Left cardiac atrium (tissue), 4 donors: ENCODE measurements at places on chromosomes 7 and 10.
A peak's percentile ranks its signal among the peaks of the same experiment; 100 is the strongest.

- no peak for DNase-seq
Observed at GRCh38 chr10:108203905-108204527, 1039.5 kb upstream of the SORCS1 start.

DNA sequence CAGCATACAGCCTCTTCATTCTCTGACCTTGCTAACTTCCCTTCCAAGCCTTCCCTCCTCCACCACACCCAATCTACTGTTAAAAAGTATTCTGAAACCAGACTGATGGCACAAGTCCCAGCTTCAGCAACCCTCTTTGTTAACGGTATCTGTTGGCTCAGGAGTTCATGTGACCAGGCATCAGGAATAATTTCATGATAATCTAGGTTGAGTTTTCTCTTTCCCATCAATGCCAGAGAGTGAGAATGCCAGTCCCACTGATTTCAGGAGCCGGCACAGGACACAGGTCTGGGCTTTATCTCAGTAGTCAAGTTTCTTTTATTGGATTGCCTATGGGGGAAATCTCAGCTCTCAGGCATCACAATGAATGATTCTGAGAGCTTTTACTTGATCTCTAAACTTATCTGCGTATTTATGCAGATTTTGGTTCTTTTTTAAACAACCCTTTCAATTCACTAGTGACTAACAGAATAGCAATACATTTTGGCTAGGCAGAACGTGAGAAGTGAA, 231.0 kb upstream of the LYZL1 start:
- DNase-seq = peak; percentile 44

- DNase-seq = no peak
Observed at GRCh38 chr7:45404622-45405021, 169.5 kb upstream of the ADCY1 start.

GRCh38 chr7:146635205-146636032, 518.8 kb downstream of the CNTNAP2 start:
- no peak for DNase-seq

DNA sequence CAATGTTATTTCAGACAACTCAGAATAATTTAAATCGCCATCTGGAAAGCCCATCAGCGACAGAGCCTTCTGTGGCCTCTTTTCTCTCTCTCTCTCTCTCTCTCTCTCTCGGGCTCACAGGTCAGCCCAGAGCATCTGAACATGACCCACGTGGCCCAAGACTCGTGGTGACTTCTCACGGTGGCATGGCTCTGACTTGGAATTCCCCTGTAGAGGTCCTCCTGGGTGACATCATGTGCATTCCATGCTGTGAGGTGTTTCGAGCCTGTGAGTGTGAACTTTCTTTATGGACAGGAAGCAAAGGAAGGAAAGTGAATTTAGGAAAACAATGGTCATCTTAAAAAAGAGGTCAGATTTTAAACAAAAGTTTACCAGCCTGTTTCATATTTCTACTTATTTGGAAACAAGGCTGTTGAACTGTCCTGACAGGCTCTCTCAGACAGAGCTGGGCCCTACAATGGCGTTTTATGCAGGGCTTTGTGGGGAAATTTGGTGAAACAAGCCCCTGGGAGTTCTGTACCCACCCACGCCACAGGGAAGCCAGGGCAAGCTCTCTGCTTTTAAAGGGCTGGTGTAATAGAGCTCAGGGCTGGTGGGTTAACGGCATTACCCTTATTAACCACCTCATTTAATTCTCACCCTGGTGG, 359.7 kb upstream of the ZNF32 start:
- no peak for DNase-seq

GRCh38 chr7:55567571-55567970, 4.7 kb downstream of the VOPP1 start:
- no peak for DNase-seq

- DNase-seq = no peak
Observed at GRCh38 chr10:17227367-17228090, 512 bp upstream of the VIM start.

- no peak for DNase-seq
Observed at GRCh38 chr7:92135052-92135889, 994 bp upstream of the CYP51A1 start.

- DNase-seq = no peak
Observed at GRCh38 chr7:88003581-88003980, 69.5 kb downstream of the ADAM22 start.

DNA sequence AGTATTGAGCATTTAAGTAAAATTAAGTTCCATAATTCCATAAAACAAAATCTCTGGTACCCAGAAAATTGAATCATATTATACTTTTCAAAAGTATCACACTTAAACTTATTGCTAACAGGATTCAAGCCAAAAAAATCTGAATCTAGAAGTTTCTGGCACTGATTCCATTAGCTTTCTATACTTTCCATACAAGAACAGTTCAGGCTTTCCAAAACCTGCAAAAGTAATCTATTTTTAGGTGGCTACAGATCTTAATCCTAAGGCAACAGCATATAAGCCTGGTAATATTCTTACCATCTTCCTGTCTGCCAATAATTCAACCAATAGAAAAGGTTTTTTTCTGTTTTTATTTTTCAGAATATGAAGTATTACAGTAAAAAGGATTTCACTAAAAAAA, 185.0 kb downstream of the CRPPA start:
- no peak for DNase-seq

DNA sequence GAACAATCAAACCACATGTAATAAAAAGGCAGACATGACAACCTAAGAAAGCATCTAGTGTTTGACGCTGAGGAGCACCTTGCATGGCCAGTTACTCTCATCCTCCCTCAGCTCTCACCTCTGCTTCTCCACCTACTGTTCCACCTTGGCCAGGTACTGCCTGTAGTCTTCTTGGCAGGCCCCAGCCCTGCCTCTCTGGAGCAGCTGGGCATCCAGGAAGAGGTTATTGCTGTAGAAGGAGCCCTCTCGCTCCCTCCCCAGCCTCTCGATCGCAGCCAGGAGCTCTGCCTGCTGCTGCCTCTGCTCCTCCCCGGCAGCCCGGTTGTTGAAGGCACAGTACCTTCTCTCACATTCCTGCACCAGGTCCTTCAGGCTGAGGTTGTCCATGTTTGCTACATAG, 9.7 kb downstream of the GIMAP5 start:
- DNase-seq = no peak

- DNase-seq = no peak
Observed at GRCh38 chr10:26479766-26480492, 41.8 kb downstream of the APBB1IP start.

GRCh38 chr7:113141803-113142202, 23.4 kb upstream of the SMIM30 start:
- no peak for DNase-seq

GRCh38 chr7:104650991-104651640, 322.7 kb downstream of the LHFPL3 start:
- DNase-seq = no peak
